ENCODE measurements at places on chromosomes 2 and 18.

GRCh38 chr18:48514786-48515185, 24.0 kb upstream of the CTIF start:
- DNase-seq, result no peak

- no peak for DNase-seq
These were observed 111.9 kb upstream of the MAPRE2 start for GRCh38 chr18:34929336-34929780.

- DNase-seq, result no peak
These were observed 11.0 kb upstream of the CNGA3 start for GRCh38 chr2:98335271-98335670.

DNA sequence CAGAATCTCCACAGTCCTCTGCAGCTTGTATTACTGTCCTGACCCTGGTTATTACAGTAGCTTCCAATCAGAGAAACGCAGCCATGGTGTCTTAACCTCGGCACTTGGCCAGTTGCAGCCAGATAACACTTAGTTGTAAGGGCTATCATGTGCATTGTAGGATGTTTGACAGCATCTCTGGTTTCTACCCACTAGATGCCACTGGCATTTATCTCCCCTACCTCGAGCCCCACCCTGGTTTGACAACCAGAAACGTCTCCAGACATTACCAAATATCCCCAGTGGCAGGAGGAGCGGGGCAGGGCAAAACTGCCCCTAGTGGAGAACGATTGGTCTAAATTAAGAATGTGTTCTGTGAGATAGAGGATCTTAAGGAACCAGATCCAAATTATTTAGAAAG, 13.1 kb downstream of the DSG2 start:
- DNase-seq, result no peak

GRCh38 chr18:470661-471501, 29.6 kb downstream of the COLEC12 start:
- DNase-seq, result no peak

DNA sequence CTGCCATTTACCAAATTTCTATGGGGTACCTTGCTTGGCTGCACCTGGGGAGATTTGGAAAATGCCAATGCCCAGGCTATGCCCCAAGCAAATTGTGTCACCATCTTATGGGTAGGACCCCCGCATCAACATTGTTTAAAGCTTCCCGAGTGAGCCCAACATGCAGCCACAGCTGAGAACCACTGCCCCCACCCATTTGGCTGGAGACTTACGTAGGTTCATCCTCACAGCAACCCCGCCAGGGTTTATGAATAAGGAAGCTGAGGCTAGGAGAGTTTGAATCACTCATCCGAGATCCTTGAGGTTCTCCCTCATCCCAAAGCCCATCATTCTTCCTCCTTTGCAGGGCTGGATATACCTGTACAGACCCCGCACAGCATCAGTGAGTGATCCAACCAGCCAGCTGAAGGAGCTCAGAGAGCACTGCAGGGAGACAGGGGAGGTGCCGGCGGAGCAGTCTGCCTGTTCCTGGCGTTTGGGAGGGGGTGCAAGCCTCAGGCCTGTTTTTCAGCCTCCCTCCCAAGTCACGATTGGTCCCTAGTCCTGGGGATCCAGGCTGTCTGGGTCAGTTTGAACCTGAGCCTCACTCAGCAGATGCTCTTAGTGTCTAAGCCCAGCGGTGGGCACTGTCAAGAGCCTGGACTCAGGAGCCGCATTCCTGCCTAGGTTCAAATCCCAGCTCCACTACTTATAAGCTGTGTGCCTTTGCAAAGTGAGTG, 164.9 kb downstream of the SMAD7 start:
- no peak for DNase-seq

GRCh38 chr2:143530758-143531157, 401.5 kb downstream of the ARHGAP15 start:
- DNase-seq, result no peak

GRCh38 chr2:176566496-176566895, 297.3 kb downstream of the MTX2 start:
- no peak for DNase-seq

DNA sequence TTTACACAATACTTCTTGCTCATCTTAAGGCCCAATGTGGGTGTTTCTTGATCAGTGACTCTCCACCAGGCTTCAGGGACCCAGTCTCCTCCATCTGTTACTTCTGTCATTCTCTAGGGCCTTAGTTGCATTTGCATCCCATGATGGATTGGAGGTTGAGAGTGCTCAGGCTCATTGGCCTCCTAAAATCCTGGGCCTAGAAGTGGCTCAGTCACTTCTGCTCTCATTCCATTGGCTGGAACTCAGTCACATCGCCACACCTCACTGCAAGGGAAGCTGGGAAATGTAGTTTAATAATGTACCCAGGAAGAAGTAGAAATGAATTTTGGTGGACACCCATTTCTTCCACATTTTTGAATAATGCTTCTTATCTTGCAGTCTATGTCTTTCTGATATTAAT, 223.5 kb downstream of the HRH4 start:
- no peak for DNase-seq

- no peak for DNase-seq
These were observed 35.2 kb downstream of the MTERF4 start for GRCh38 chr2:241066893-241067341.

DNA sequence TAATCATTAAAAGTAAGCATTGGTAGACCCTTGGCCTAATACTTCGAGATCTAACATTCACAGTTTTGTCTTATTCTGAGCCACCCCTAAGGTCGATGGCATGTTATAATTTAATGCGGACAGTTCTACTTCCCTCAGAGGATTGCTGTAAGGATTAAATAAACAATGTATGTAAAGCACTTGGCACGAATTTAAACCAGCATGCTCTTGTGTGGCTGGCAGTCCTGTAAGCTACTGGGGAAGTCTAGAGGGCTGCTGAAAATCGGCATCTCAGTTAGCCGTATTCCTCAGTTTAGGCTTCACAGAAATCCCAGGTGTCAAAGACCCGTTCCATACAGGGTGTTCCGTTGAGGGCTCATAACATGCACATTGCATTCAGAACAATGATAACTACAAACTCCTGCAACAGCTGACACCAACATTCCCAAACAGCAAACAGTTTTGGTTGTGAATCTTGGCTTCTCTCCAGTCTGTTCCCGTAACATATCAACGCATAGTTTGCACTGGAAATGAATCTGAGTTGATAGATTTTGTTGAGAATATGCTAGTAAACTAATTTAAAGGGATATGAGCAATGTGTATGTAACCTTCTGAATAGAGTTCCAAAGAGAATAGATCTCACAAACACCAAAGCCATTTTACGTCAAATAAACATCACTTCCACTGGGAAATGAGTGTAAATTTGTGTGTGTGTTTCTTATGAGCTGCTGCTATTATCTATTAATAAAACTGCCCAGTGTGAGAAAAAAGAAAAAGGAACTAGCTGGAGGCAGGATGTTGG, 52.2 kb upstream of the ACKR3 start:
- no peak for DNase-seq

DNA sequence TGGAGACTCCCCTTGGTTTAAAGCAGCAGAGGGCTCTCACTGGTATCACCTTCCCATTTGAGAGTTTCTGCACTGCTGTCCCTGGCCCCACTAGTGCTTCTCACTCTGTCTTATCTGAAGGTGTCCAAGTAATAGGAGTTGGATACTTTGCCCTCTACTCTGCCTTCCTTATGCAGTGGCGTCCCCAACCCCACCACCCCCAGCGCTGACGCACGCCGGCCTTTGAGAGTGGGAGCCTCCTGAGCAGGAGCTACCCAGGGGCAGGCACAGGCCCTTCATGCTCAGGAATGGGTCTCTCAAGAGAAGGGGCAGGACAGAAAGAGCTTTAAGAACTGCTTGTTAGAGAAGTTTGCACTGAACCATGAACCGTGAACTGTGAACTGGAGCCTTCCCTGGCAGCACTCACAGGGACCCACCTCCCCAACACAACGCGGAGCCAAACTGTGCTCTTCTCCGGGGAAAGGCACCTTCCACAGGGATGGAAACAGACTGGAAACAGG, 3.3 kb downstream of the CIB4 start:
- DNase-seq, result no peak

- DNase-seq, result no peak
These were observed 62.0 kb upstream of the CAB39 start for GRCh38 chr2:230650585-230651137.

DNA sequence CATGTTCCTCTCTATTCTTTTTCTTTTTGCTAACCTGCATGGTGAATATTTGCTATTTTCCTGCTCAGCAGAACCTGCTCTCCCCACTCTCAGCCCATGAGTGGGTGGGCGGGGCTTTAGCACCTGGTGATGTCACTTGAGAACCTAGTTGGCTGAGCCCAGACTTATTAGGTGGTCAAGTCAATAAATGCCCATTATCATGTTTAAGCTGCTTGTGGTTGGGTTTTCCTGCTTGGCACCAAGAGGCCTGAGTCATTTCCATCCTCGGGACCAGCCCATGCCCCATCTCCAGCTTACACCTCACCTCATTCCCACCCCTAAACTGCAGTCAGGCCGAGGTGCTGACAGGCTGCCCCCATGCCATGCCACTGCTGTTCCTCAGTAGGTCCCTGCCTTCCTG, 226.6 kb downstream of the ANKRD30B start:
- DNase-seq, result no peak

DNA sequence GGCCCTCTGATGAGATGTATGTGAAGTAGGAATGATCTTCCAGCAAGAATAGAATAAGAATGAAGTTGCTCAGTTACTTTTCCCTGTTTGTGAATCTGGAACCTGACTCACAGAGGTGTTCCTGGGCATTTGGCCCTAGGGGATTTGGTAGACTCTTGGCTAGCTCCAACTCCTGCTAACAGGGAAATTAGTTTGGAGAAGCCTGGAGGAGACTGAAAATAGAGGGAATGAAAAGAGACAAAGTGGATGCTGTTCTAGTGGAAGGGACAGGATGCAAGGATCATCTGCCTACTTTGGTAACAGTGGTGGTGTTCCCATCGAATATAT, 19.6 kb downstream of the TMEM17 start:
- no peak for DNase-seq

GRCh38 chr2:106563195-106563594, 76.0 kb downstream of the CD8B2 start:
- DNase-seq, result no peak

DNA sequence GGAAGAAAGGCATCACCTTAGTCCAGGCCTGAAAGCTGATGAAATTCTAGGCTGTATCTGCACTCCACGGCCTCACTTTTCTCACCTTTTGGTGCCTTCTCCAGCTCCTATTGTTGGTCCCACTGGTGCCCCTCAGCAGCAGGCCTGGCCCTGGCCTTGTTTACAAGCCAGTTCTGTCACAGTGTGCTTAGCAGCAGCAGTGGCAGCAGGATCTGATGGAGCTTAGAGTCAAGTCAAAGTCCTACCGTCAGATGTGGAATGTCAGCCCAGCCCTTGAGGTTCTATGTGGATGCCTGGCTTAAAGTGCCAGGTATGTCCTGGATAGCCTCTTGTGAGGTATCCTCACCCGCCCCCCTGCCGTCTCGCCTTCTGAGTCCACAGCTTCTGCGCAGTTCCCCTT, 281.3 kb downstream of the SUCLG1 start:
- DNase-seq, result no peak

- no peak for DNase-seq
These were observed 5.4 kb upstream of the MTCL1 start for GRCh38 chr18:8699948-8700347.

DNA sequence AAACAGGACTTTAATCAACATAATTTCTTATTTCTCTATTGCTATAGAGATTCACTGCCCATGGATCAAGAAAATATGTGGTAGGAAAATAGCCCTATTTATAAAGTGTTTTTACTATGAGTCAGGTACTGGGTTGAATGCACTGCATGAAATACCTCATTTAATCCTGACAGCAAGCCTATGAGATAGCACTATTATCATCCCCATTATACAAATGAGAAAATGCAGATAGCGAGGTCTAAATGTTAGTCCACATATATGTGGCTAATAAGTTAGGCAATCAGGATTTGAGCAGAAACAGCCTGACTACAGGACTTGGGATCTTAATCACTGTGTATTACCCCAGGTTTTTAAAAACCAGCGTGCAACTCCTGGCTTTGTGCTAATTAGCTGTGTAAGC, 8.5 kb upstream of the LYPD1 start:
- no peak for DNase-seq

DNA sequence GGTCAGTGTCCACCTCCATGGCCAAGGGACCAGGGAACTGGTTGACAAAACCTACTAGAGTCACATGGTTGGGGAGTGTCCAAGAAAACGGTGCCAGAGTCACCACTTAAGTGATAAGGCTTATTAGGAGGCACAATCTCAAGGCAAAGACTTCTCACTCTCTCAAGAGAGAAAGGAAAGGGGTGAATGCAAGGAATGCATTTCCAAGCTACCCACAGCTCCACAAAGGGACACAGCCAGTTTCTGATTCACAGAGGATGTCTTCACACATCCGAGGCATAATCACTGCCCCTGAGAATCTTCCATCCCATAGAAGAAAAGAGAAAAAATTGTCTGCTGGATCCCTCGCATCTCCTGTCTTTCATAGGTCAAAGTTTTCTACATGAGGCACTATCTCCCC, 269.3 kb downstream of the TNS1 start:
- DNase-seq, result no peak

GRCh38 chr2:28684142-28684858, 67.3 kb upstream of the PPP1CB start:
- no peak for DNase-seq

DNA sequence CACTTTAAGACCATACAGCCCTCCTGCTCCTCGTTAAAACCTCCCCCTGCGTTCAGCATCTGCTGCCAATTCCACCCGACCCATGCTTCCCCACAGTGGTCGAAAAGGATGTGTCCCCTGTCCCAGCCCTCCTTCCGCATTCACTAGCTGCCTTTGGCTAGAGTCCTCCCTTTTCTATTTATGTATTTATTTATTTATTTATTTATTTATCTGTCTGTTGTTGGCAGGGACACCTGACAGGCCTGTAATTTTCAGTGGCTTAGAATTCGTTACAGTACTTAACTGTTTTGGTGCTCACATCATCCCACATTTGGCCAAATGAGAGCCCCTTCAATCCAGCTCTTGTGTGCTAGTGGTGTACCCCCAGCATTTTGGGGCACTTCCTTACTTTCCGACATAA, 50.8 kb downstream of the GNAL start:
- DNase-seq, result no peak

DNA sequence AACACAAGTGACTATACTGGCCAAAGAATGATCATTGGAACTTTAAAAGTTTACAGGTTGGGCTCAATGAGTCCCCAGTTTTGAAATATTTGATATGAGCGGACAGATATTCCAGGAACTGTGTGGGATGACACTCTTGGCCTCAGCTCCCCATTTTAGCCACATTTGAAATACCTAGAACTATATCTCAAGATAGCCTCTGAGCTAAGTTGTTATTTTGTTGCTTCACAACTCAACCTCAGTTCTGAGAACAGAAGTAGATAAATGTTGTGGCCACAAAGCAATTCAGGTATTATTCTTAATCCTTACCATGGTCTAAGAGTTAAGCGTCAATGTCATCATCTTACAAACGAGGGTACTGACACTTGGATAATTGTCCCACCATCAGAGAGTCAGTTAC, 172.2 kb upstream of the SETBP1 start:
- DNase-seq, result no peak
